ENCODE measurements at places on chromosomes 7 and 10.

DNA sequence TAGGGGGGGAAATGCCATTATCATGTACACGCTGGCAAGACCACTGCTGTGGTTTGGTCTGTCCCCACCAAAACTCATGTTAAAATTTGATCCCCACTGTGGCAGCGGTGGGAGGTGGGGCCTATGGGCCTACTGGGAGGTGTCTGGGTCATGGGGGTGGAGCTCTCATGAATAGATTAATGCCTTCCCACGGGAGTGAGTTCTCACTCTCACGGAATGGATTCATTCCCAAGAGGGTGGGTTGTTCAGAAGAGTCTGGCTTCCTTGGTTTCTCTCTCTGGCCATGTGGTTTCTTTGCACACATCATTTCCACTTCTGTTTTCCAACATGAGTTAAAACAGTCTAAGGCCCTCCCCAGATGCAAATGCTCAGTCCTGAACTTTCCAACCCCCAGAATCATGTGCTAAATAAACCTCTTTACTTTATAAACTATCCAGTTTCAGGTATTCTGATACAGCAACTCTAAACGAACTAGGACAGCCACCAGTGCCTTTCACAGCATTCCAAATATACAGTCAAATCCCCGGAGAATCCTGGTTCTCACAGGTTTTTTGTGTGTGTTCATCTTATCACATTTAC, 44.3 kb downstream of the SMURF1 start:
- no peak for DNase-seq

- DNase-seq = no peak
Measured at GRCh38 chr10:59753267-59753666, at the start of gene MRLN. MRLN (minus strand) TSS chr10:59753455.

- no peak for DNase-seq
Measured at GRCh38 chr7:37730501-37730900, 46.9 kb downstream of the GPR141 start.

DNA sequence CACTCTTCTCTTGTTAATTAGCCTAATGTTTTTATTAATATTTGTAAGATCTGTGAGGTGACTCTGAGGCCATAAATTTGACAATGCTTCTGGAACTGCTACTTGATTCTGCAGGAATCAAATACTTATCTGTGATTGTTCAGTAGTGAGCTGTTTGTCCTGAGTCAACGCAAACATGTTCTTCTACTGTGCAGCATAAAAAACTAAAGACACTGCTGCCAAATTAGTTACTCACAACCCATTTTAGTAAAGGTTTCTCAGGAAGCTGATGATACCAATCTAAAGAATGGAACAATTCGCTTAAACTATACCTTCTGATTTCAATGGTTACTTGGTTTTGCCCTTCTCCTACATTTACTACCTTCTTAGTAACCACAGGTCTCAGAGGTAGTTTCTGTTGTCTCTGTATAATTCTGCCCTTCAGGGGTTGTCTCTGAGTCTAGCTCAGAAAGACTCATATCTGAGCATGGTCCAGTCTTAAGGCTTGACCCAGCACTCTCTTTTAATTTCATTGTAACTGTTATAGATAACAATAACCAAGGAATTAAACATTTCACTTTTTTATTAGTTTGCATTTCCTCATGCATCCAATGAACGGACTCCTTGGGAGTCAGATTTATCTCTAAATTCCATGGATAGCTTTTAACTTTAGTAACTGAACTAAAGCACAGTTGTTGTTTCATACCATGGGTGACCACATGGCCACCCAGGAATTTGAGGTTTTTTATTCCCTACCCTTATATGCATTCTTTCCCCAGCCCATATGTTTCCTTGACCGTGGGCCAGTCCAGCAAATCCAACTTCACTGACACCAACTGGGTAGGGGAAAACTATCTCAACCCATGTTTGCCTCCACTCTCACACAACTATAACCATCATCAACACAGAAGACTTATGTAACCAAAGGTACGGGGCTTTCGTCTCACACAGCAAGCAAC, 309.5 kb upstream of the TEX47 start:
- no peak for DNase-seq

GRCh38 chr7:157271991-157272324, 64.8 kb upstream of the DNAJB6 start:
- no peak for DNase-seq

- DNase-seq = no peak
Measured at GRCh38 chr7:93861325-93861949, 29.1 kb downstream of the TFPI2 start.
